CD4-positive, alpha-beta T cell treated with Interleukin-15 for 4 hours (primary cell): ENCODE measurements at places on chromosomes 13 and 19.

DNA sequence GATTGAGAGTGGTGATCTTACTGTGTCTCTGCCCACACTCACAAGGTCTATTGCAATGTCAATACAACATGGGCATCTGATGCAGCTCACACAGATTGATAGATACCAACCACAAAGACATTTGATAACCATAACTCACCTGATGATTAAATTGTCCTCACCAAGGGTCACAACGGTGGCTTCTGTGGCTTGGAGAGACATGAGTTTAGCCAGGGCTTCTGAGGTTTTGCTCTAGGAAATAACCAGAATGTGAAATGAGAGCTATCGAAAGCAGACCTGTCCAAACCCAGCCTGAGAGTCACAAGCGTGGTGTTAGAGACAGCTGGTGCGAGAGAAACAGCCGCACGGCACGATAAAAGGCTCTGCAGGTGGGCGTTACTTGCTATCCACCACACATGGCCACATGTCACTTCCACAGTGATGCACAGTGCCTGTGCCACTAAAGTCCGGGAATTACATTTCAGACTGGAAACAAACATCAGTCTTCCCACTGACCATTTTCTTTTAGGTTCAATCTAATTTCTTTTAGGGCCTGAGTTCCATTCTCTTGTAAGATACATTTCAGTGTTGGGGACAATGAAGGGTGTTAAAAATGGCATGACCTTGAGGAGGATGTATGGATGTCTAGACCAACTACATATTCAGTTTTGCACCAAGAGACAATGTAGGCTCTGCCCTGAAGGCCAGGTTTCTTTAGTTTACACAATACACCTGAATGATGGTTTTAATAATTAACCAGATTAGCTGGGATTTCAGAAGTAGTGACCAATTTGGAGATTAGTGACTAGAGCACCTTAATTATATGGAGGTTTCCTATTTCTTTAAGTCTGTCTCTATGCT, 53.7 kb downstream of the ATP7B start:
- DNase-seq = no peak

GRCh38 chr19:1648920-1649541, 3.4 kb downstream of the TCF3 start:
- DNase-seq = no peak

- no peak for DNase-seq
Observed at GRCh38 chr19:8831373-8831772, 731 bp downstream of the ZNF558 start.

GRCh38 chr19:37718304-37718703, 1.3 kb downstream of the ZNF607 start:
- DNase-seq = no peak

DNA sequence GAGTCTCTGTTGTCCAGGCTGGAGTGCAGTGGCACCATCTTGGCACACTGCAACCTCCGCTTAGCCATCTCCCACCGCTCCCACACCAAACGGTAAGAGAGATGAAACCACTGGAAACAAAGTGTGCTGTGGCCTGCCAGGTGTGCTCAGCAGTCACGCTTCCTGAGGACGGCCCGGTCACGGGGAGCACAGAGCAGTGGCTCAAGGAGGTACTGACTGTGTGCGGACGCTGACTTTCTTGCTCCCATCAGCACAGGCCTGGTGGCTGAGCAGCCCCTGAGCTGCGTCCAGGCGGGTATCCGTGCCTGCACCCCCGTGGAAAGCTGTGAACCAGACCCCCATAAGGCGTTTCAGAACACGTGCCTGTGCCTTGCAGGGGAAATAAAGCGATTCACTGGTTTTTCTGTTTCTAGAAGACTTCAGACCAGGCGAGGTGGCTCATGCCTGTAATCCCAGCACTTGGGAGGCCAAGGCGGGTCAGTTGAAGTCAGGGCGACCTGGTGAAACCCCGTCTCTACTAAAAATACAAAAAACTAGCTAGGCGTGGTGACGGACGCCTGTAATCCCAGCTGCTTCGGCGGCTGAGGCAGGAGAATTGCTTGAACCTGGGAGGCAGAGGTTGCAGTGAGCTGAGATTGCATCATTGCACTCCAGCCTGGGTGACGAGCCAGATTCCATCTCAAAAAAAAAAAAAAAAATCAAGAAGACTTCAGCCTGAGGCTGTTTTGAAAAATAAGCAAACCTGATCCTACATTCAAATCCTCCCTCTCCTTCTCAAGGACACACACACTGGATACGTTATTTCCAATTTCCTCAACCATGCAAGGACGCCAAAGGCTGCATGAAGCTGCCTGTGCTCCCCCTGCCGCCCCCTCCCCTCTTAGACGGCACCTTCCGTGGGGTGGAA, 25.5 kb downstream of the ADPRHL1 start:
- DNase-seq = no peak
